ENCODE measurements at places on chromosomes 11 and 22.

- DNase-seq, result no peak
These were observed 824 bp upstream of the CBX6 start for GRCh38 chr22:38872831-38873248.

- no peak for DNase-seq
These were observed 11.8 kb downstream of the RFPL1 start for GRCh38 chr22:29450222-29450621.

DNA sequence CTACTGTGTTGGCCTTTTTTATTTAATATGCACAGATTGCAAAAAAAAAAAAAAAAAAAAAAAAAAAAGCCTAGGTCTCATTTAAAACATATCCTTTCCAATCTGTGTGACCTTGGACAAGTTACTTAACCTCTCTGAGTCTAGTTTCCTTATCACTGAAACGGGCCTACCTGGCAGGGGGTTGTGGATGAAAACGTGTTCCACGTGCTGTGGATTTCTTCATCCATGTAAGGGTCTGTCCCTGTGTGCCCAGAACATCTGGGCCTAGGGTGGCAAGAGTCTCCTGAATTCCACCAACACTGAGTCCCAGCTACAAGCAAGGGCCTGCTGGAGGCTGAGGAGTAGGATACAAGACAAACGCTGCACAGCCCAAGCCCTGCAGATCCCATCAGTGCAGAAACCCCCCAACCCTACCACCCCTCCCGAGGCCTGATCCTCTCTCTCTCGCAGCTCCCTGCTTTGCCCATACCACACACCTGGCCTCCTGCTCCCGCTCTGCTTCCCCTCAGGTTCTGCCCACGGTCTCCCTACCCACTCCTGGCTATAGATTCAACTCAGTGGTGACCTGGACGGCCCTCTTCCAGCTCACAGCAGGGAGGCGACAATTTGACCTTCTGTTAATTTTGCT is 4.7 kb upstream of the GNAZ start:
- no peak for DNase-seq

DNA sequence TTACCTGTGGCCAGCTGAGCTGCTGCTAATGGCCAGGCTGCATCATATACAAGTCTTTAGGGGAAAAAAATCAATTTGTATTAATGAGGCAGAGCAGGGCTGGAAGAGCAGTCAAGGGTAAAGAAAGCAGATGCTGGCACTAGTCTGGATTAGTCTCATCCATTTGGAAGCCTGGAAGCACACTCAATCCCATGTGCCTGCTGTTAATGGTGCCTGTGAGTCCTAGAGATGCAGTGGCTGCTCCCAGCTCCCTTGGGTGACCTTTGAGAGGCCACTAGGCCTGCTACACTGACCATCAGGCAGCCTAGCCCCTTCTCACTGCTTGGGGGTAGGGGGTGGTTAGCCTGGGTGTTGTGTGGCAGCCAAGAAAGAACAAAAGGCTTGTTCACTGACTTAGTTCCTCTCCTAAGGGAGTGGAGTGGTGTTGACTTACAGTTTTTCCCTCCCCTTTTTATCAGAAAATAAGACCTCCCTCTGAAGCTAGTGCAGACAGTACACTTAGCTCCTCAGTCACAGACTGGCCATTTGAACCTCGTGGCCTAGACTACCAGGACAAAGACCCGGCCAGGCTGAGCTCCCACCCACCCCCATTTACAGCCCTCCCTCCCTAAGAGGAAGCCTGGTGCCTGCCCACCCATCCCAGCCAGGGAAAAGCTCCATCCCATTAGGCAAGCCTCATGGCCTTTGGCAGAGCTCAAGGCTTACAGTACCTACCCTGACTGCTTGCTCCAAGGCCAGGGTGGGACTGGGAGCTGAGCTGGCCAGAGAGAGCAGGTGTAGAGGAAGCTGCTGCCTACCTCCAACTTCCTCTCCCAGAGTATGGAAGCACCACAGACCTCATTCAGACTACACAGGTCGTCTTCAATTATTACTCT is 7.8 kb downstream of the PIK3IP1 start:
- no peak for DNase-seq

DNA sequence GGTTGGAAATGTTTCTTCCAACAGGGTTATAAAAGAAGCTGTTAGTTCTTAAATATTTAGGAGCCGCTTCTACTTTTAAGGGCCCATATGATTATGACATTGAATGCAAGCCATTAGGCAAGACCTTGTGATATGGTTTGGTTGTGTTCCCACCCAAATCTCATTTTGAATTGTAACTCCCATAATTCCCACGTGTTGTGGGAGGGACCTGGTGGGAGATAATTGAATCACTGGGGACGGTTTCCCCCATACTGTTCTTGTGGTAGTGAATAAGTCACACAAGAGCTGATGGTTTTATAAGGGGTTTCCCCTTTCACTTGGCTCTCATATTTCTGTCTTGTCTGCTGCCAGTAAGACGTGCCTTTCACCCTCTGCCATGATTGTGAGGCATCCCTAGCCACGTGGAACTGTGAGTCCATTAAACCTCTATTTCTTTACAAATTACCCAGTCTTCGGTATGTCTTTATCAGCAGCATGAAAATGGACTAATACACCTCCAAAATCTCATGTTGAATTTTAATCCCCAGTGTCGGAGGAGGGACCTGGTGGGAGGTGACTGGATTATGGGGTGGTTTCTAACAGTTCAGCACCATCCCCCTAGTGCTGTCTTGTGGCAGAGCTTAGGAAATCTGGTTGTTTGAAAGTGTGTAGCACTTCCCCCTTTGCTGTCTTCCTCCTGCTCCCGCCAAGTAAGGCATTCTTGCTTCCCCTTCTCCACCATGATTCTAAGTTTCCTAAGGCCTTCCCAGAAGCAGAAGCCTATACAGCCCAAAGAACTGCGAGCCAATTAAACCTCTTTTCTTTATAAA is 4.3 kb downstream of the CD59 start:
- no peak for DNase-seq

GRCh38 chr11:27723687-27724086 is 23.4 kb upstream of the BDNF start:
- no peak for DNase-seq

GRCh38 chr11:100791860-100792259 is 104.8 kb downstream of the ARHGAP42 start:
- no peak for DNase-seq

DNA sequence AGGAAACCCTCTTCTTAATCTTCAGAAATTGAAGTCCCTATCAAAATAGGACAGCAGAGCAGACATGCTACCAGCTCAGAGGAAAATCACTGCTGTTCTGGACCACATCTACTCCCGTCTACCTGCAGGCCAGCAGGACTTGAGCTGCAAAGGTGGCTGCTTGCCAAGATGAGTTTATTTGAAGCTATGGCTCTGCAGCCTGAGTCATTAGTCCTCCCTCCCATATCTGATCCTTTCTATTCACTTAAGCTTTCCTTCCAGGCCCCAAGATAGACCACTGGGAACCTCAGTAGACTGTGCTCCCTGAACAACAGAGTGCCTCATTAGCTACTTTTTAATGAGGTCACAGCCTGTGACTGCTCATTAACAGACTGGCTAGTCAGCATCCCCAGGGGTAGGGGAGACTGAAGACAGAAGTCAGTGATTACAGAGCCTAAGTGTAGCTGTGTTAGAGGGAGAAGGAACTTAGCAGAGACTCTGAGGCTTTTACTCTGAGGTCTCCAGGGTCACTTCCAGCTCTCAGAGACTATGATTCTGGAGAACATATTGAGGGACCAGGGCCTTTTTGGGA is 6.8 kb upstream of the OR10A2 start:
- no peak for DNase-seq

GRCh38 chr11:114130629-114131277 is 71.2 kb downstream of the ZBTB16 start:
- DNase-seq, result no peak

- DNase-seq, result no peak
These were observed 51.8 kb upstream of the IGLL5 start for GRCh38 chr22:22835771-22836291.

DNA sequence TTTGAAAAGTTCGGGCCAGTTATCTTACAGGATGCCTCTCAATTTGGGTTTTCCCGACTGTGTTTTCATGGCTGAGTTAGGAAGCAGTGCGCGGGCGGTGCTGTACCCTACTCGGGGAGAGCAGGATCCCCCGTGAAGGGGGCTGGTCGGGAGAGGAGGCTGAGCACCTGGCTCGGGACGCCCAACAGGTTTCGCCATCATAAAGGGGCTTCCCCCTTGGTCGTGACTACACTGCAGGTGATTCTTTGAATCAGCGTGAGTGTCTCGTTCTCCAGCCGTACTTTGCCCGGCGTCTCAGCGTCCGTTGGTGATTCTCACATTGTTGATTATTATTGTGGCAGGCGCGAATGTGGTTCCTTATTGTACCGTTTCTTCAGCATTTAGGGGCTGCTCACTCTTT is 46.6 kb downstream of the ST14 start:
- no peak for DNase-seq

DNA sequence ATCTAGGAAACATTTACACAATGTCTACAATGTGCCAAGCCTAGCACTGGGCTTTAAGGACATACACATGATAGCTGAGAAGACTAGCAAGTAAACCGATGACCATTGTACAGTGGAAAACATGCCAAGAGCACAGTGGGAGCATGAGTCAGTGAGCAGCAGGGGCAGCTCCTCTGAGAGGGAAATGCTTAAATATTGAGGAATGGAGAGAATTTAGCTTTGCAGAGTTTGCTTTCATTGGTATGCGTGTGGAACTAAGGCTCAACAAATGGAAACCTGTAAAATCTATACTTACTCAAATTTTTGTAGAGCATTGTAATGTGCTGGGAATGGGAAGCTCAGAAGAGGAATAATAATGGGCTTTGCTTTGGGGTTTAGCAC is 282.3 kb downstream of the ST3GAL4 start:
- no peak for DNase-seq
